NCI-H1417 treated with DMSO at 0.1 percent for 48 hours (cell line): ENCODE measurements at places on chromosomes 2 and 18.
A peak's percentile ranks its signal among the peaks of the same experiment; 100 is the strongest.

GRCh38 chr2:211396815-211397214, 840.4 kb downstream of the CPS1 start:
- DNase-seq, result no peak

DNA sequence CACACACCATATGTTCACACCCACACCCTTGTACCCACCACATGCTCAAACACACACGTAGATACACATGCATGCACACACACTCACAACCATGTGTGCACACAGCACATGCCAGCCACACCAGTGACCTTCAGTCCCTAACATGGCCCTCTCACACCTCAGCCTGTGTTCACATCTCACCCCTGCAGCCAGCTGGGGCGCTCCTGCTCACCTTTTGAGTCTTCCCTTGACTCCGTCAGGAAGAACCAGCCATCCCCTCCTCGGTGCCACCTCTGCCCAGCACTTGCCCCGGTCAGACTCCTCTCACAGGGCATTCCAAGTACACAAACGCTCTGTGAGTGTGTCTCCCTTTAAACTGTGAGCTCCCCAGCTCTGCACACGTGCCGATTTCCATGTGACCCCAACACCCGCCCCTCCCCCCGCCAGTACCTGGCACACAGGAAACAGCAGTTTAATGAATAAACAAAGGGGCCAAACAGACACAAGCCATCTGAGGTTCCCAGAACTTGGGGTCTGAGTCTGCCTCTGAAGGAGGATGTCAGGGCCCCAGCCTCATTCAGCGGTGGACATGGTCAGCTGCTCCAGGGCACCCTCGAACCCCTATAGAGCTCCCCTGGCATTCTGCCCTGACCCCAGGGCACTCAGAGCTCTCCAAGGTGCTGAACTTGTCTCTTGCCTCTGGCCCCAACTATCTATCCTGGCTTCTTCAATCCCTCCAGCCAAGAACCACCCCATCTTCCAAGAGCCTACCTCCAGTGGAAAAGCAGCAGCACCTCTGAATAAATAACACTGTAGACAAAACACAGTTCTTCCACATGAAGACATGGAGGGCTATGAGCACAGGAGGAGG, 252.9 kb downstream of the ATAD2B start:
- DNase-seq, result no peak

GRCh38 chr2:176812246-176812775, 400.3 kb upstream of the HNRNPA3 start:
- DNase-seq, result no peak

- DNase-seq, result no peak
Measured at GRCh38 chr2:128475427-128476211, 157.0 kb upstream of the HS6ST1 start.

- no peak for DNase-seq
Measured at GRCh38 chr2:27737676-27738348, 33.7 kb upstream of the MRPL33 start.

- DNase-seq, result no peak
Measured at GRCh38 chr2:104140361-104140760, 713.6 kb upstream of the POU3F3 start.

- no peak for DNase-seq
Measured at GRCh38 chr2:172998547-172999272, 76.9 kb upstream of the MAP3K20 start.

GRCh38 chr2:167430447-167430846, 542.2 kb downstream of the XIRP2 start:
- no peak for DNase-seq

GRCh38 chr2:127453392-127454171, 35.4 kb downstream of the PROC start:
- no peak for DNase-seq

DNA sequence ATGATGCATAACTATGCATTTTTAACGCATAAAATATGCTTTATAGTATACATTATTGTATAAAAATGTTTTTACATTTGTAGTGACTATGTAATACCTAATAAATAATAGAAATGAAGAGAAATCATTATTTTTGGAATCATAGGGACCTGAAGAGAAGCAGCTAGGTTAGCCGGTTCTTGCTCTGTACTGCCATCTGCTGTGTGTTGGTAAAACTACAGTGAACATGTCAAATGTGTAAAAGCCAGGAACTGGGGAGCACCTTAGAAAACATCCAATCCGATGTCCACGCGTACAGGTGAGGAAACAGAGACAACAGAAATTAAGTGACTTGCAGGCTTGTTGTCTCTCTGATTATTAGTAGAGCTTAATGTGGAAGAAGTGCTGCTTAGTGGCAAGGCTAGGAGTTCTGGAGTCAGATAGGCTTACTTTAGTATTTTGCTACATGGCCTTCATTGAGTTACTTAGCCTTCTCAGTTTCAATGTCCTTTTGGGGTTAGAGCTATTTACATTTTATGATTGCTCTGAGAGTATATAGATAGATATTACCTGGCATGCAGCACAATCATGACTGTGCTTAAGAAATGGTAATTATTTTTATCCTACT, 386.5 kb downstream of the DLGAP1 start:
- DNase-seq, result peak; percentile 11

GRCh38 chr18:809985-810642, 1.9 kb downstream of the YES1 start:
- DNase-seq, result no peak

DNA sequence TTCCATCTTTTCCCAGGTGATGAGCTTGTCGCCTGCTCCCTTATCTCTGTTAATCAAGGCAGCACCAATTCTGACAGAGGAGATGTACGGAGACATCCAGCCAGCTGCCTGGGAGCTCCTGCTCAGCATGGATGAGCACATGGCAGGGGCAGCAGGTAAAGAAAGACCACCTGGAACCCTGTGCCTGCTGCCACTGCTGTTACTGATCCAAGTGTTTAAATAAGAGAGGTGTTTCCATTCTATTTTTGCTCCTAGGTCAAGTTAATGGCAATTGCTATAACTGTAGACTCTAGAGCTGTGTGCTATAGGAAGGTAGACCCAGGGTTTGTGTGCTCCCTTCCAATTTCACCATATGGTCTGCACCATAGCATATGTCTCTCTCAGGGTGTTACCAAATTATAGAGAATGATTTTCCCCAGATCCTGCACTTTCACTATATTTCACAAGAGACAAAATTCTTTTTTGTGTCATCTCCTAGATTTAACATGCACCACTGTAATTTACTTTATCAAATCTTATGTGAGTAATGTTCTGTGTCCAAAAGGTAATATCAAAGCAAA, 88.6 kb upstream of the RPE start:
- no peak for DNase-seq

- DNase-seq, result no peak
Measured at GRCh38 chr18:71107244-71107643, 818.4 kb downstream of the SOCS6 start.
